ENCODE measurements at places on chromosomes 4 and X.

GRCh38 chr4:60461551-60461950 is 738.6 kb upstream of the ADGRL3 start:
- no peak for DNase-seq

GRCh38 chr4:107725281-107725859 is 5.3 kb upstream of the PAPSS1 start:
- DNase-seq, result no peak

- DNase-seq, result no peak
Observed at GRCh38 chr4:22356987-22357596, 158.8 kb downstream of the ADGRA3 start.

GRCh38 chrX:13473442-13474163 is 95.8 kb upstream of the EGFL6 start:
- no peak for DNase-seq

GRCh38 chrX:40331353-40331752 is 233.6 kb upstream of the BCOR start:
- DNase-seq, result no peak

DNA sequence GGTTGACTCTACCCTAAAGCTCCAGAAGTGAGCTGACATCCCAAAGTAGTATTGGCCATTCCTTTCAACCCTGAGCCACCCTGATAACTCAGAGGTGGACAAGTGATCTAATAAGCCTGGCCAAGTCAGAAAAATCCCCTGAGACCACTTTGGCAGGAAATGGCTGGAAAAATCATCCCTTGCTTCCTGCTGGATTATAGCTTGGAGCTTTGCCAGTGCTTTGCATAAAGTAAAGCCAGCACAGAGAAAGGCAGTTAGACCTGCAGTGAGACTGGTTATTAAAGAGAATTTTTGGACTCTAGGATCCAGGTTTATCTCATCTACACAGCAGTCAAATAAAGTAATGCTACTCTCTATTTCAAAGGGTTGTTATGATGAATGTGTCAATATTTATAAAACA is 6.4 kb downstream of the CXCL3 start:
- no peak for DNase-seq

DNA sequence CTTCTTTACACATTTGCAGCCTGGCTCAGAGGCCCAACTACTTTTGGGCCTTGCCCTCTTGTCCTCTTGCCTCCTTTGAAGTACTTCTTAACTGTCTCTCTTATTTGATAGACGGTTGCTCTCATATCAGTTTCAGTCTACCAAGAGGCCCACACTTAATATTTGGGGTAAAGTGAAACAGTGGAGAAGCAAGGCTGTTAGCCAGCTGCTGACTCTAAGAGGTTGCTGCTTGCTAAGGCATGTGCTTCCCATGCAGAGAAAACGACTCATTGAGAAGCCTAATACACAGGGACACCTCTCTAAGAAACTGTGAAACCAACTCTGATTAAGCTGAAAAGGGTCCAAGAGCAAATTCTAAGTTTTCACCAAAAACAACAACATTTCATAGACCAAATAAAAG is 94.6 kb downstream of the PPP3CA start:
- DNase-seq, result no peak

GRCh38 chr4:17781300-17782287 is at the start of gene FAM184B:
Gene FAM184B, minus strand, starts transcription at chr4:17781621. Its CDS starts 322 bp downstream, at chr4:17781299.
- no peak for DNase-seq

GRCh38 chr4:22179124-22179874 is 230.7 kb upstream of the KCNIP4 start:
- DNase-seq, result no peak
